ENCODE measurements at places on chromosomes 11 and 22.

- no peak for ATAC-seq
Measured at GRCh38 chr11:94457118-94458029, 36.3 kb downstream of the MRE11 start.

DNA sequence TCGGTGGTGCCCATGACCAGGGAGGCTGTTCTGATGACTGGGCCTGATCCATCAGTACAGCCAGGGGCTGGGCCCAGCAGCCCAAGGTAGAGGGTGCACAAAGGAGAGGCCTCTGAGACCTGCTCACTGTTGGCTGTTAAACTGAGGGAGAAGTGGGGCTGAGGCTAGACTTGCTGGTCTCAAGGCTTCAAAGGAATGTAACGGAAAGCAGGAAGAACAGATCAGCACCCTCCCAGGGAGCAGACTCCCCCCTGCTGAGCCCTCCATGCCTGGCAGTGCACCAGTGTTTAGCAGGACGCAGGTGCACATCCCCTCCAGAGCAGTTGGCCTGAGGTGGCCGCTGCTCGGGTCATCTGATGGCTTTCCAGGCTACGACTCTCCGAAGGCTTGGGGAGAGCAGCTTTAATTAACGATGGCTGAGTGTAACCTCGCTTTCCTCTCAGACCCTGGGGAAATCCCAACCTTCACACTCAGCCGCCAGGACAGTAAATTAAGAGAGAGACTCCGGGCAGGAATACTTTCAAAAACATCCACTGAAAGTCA, 255.7 kb upstream of the NARS2 start:
- ATAC-seq = peak; percentile 86

DNA sequence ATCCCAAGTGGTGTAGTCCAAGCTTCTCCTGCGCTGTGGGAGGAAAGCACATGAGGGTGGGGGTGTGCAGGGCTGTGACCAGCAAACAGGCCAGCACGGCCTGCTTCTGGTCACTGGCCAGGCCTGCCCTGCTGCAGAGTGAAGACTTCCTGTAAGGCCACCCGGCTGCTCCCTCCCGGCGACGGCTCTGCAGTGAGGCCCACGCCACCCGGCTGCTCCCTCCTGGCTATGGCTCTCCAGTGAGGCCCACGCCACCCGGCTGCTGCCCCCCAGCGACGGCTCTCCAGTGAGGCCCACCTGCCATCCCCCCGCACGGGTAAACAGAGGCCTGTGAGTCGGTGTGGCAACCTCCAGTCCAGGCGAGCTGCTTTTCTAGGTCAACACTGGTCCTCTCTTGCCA, 31.4 kb upstream of the BRSK2 start:
- peak; percentile 27 for ATAC-seq

DNA sequence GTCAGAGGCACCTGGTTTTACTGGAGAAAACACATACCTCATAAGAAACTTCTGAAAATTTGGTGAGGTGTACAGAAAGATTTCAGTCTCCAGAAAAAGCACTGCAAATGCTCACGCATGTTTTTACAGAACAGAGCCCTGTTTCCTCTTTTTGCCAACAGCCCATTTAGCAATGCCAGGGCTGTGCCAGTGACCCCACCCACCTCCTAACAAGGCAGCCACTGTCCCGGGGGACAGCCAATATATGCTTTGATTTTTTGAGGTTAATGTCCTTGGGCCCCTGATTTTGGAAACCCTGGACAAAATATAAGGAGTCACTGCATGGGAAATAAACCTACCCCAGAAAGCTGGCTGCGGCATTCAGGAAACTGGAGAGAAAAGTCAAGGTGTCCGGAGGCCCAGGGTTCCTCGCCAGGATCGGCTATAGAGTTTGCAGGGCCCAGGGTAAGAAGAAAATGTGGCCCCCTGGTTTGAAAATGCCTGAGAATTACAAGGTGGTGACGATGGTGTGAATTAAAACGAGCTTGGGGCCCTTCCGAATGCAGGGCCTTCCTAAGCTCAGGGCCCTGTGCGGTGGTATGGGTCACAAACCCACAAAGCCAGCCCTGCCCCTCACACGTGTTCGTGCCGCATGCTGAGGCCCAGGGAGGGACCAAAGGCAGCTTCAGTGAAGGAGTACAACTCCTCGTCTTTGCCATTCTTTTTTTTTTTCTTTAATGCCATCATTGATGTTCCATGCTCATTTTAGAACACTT, 71.1 kb upstream of the WNT7B start:
- ATAC-seq = no peak

GRCh38 chr11:120643284-120643683, 131.7 kb downstream of the GRIK4 start:
- ATAC-seq = no peak

GRCh38 chr22:39785232-39785631, 108.3 kb downstream of the ENTHD1 start:
- no peak for ATAC-seq

DNA sequence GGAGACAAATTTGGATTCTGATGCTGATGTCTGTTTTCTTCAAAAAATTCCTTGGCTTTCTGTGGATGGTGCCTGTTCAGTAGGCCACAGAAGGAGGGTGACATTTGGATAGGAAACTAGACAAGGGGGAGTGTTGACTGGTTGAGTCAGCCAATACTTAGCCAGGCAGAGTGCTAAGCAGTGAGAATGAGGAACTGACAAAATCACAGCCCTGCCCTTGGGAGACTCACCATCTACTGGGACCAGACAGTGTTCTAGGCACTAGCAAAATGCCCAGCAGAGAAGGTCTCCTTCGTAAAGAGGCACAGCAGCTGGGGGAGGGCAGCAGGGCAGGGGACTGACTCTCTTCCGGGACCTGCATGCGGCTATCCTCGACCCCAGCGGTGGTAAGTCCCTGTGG, 190.2 kb downstream of the DSCAML1 start:
- ATAC-seq = no peak

All from motor neuron (in vitro differentiated cells).